ENCODE measurements at places on chromosomes 16 and 17.
A peak's percentile ranks its signal among the peaks of the same experiment; 100 is the strongest.

- no peak for DNase-seq
These were observed 190.7 kb downstream of the AXIN2 start for GRCh38 chr17:65370669-65371131.

- DNase-seq: no peak
These were observed 9.9 kb downstream of the NXPH3 start for GRCh38 chr17:49585422-49586027.

- DNase-seq: no peak
These were observed 27.4 kb downstream of the IRF8 start for GRCh38 chr16:85926370-85926769.

DNA sequence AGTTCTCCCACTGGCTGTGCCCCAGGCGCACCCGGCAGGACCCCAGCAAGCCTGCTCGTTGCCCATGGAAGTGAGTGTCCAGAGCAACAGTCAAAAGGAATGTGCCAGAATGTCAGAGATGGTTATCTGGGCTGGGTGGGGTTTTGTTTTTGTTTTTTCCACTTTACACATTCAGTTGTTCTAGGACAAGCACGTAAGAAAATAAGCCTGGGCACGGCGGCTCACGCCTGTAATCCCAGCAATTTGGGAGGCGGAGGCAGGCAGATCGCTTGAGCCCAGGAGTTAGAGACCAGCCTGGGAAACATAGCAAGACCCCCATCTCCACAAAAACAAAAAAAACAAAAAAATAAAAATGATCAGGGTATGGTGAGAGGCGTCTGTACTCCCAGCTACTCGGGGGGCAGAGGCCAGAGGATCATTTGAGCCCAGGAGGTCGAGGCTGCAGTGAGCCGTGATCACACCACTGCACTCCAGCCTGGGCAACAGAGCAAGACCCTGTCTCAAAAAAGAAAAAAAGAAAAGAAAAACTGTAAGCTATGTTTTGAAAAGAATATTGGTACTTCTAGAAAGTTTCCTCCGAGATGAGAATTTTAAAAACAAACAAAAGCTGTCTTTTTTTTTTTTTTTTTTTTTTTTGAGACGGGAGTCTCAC, 8.3 kb downstream of the NDUFAF8 start:
- no peak for DNase-seq

GRCh38 chr17:18267366-18267765, 6.9 kb downstream of the MIEF2 start:
- DNase-seq: no peak

DNA sequence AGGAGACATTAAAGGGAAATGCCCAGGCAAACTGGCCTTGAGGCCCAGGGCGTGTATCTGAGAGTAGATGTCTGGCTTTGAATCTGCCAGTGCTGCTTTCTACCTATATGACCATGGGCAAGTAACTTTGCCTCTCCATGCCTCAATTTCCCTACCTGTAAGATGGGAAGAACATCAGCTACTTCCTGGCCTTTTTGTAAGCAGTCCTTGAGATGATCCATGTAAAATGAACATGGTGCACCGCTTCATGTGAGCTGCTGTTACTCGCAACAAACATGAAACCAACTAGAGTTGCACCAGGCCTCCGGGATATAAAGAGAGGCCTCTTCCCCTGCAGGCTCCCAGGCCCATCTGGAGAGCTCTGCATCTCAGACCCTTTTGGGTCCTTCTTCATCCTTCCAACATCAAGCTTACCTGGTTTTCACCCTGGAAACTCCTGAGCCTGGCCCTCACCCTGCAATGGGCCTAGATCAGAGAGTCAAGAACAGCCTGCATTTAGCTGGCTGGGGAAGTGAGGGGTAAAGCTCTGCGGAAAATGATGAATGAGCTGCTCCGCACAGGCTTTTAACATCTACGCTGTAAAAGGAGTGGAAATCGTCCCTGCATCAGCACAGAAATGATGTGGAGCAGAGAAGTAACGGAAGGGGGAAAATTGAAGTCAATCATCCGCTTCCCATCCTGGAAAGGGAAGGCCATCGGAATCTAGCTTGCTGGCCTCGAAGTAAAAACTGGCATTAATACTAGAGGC, 2.3 kb upstream of the MYH11 start:
- DNase-seq: no peak

- no peak for DNase-seq
These were observed at the start of gene PRM1 for GRCh38 chr16:11280616-11281522. Gene PRM1 (minus strand): TSS chr16:11281330. CDS start chr16:11281238, 92 bp downstream.

DNA sequence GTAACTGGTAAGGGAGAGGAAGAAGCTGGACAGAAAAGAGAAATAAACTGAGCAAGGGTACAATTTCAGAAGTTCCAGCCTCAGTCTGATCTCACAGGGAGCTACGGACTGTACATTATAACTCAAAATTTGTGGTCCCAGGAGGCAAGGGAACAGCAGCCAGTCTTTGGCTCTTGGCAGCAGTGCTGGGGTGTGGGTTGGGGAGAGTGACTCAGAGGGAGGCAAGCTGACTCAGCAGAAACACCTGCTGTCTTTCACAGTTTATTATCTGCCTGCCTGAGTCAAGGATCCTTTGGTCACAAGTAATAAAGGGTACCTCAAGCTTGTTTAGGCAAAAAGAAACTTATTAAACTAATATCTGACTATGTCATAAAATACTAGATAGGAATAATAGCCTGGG, 73.5 kb upstream of the KIF2B start:
- DNase-seq: no peak

DNA sequence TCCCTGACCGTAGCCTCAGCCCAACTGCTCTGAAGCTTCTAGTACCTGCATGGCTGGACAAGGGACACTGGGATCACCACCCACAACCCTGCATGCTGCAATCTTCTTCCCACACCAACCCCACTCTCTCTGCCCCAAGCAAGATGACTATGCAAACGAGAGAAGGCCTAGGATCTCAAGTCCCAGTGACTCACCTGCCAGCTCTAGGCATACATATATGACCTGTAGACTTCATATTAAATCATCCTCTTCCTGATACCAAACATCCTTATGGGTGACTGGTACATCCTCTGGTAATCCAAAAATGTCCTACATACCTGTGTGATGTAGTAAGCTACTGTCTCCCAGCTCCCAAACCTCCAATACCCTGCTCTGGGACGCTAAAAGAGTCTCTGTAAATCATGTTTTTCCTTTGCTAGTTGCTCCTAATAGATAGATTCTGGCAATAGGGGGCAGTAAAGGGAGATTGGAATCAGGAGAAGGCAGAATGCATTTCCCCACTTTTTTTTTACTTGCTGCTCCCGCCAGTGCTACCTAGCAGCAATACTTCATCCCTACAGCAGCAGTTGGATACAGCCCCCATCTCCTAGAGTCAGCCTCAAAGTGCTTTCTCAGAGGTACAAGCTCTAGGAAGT, 43.4 kb upstream of the SOX9 start:
- no peak for DNase-seq

DNA sequence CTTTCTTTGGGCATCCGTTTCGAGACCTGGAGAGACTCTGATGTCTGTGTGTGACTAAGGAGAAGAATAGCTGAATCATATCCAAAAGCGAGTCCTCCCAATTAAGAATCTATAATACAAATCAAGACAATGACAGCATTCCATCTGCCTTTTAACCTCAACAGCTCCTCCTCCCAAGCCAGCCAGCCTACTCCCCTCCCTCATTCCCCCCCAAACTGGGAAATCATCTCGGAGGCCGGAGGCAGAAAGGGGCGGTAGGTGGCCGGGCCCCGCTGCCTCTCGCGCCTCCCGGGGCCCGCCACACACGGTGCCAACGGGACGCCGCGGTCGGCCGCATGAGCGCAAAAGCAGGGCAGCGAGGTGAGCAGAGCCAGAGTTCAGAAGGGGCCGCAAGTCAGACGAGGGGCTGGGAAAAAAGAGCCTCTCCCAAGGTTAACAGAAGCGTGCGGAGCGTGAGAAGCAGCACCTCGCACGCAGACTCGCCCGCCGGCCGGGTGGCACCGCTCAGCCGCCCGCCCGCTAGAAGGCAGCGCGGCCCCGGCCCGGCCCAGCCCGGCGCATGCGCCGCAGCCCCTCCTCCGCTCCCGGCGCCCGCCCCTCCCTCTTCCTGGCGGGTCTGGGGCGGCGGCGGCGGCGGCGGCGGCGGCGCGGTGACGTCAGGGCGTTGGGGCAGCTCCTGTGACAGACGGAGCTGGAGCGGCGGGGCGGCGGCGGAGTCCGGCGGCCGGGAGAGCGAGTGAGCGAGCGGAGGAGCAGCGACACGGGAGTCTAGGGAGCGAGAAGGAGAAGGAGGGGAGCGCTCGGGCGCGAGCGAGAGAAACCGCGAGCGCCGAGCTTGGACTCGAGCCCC, at the start of gene PAFAH1B1:
PAFAH1B1 (plus strand) TSS at position 684 of the 850 bp plus-strand sequence. CDS start 44,635 bp downstream, outside the sequence.
- peak; percentile 87 for DNase-seq

GRCh38 chr17:5695480-5695879, 111.2 kb upstream of the NLRP1 start:
- DNase-seq: no peak

DNA sequence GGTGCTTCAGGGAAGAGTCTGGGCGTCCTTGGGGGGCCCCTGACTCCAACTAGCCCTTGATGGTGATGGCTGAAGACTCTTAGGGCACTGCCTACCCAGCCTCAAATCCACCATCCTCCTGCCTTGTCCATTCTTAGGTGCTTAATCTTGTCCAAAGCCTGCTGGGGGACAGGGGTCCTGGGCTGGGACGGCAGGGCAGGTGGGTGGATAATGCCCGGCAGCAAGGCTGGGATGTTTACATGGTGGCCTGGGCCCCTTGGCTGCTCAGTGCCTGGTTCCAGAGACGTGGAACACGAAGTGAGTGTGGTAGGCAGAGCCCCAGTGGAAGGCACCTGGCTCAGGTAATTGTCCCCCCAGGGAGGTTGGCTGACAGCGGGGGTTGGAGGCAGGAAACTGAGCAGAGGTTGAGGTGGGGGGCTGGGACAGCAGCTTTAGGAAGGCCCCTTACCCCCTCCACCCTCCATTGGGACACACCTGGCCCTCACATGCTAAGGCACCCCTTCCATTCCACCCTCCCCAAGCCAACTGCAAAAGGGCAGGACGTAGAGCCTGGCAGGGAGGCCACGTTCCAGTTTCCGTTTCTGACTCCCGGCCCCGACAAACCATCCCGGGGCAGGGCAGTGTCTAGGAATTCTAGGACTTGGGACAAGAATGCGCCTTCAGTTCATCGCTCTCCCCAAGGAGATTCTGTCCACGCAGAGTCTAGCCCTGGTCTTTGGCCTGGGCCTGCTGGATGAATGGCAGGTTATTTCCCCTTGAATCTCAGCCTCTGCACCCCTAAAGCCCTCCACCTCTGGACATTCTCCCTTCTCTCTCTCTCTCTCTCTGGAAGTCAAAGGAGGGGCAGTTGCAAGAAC, 1.9 kb downstream of the FOXJ1 start:
- no peak for DNase-seq

- DNase-seq: no peak
These were observed 62.4 kb downstream of the BAIAP2 start for GRCh38 chr17:81097134-81097942.

- DNase-seq: no peak
These were observed 29.8 kb downstream of the KIAA0513 start for GRCh38 chr16:85057212-85057889.

DNA sequence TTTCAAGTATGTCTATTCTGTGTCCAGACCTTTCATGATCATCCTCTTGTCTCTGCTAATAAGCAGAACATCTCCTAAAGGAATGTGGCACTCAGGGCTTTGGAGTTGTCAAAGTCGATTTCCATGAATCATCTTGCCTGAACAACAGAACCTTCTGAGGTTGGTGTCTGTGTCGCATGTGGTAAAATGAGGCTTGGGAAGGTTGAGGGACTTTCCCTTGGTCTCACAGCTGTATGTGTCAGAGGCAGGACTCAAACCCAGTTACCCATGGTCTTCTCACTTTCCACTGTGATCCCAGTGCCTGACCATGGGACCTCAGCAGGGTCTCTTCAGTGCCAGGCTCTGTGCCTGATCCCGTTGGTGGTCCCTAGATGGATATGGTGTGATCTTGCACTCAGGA, 4.2 kb upstream of the GPRC5B start:
- DNase-seq: no peak

GRCh38 chr16:78405833-78406232, 306.4 kb downstream of the WWOX start:
- no peak for DNase-seq

- DNase-seq: no peak
These were observed 36.0 kb downstream of the TMEM235 start for GRCh38 chr17:78267253-78268073.

DNA sequence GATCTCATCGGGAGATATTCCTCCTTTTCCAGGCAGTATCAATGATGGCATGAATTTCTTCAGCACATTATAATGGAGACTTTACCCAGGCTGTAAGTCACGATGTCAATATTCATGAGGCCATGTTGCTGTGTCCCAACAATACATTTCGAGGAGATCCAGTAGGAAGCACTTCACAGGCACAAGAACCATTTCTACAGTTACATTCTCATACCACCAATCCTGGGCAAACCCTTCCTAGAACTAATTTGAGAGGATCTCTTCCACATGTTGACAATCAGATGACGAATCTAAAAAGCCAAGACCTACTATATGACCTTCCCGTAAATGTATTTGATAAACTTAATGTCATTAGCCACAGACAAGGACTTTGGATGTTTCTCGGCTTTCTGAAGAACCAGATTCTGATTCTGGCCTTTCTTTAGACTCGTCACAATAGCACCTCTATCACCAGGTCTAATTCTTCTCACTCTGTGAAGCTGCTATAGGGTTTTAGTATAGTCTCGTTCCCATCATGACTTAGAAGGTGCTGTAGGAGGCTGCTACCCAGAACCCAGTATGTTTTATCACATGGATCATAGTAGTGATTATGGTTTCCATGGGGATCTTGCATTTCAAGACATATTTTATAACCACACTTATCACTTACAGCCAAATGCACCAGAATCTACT, 40.2 kb downstream of the C16orf87 start:
- DNase-seq: no peak

DNA sequence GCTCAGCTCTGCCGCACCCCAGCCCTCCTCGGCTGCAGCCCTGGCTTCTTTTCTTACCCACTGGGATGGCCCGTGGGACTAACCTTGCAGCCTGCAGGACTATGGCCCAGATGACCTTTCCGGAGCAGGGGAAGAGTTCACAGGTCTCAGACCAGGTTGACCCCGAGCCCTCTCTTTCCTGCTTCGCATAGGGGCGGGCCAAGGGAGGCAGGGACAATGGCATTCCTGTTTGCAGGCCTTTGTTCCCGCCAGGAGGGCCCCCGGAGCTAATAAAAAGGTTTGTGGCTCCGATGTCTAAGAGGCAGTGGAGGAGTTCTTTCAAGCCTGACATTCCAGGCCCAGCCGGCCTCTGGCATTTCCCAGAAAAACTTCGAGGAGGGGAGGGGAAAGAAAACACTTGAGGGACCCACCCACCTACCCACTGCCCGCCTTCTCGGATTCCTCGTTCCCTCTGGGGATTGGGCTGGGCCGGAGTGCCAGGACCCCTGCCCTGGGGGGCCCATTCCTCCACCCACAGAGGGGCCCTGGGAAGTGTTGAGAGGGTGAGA, 5.8 kb upstream of the SOCS3 start:
- DNase-seq: no peak

GRCh38 chr17:63124536-63124935, 158.5 kb downstream of the TANC2 start:
- no peak for DNase-seq

DNA sequence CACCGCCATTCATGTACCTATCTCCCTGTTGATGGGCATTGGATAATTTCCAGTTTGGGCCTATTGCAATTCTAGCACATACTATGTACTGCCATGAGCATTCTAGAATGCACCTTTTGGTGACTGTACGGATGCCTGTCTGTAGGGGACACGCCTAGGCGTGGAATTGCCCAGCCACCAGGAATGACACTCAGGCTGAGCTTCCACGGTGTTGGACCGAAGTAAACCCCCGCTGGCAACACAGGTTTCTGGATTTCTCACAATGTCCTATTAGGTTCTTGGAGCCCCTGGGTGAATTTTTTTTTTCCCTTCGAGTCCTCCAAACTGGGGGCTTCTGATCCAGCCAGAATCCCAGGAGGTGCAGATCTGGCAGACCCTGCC, 146.6 kb downstream of the IRF8 start:
- DNase-seq: no peak
